A549 treated with DMSO at 1 μM for 4 hours (cell line): ENCODE measurements at places on chromosomes 3 and 15. TPM values are rescaled to one million over a fixed set of nuclear protein-coding genes. Genes with fewer than 3 reads are reported as not detected.

Gene NGRN
- total RNA-seq = 102 to 122 TPM (median 119 TPM) in 5 replicates

Gene P2RY12
- not detected in 5 replicates for total RNA-seq

Gene SMAD6
- total RNA-seq = 18.4 to 28.2 TPM (median 25.0 TPM) in 5 replicates

Gene GHSR
- not detected in 5 replicates for total RNA-seq

Gene PLA2G4E
- not detected in 5 replicates for total RNA-seq

Gene GCNT3
- 156 to 216 TPM (median 179 TPM) in 5 replicates for total RNA-seq

Gene CCDC39
- 0.13 TPM in 1 of 5 replicates, not detected in the others for total RNA-seq

Gene MESP2
- 0.37 to 0.65 TPM (median 0.62 TPM) in 5 replicates for total RNA-seq

Gene SERPINI2
- not detected in 5 replicates for total RNA-seq

Gene COMMD4
- total RNA-seq = 163 to 201 TPM (median 176 TPM) in 5 replicates
